ENCODE measurements at places on chromosomes 1 and 21. TPM values are rescaled to one million over a fixed set of nuclear protein-coding genes. Genes with fewer than 3 reads are reported as not detected.

GRCh38 chr1:70286453-70286852, 65.3 kb downstream of the SRSF11 start:
- no peaks in the 10 kb centered on the region for H3K27me3 ChIP-seq
- H3K4me1 ChIP-seq, result no peaks in the 10 kb centered on the region
- H3K36me3 ChIP-seq, result peaks cover 44% of the 10 kb centered on the region
- no peak for DNase-seq

GRCh38 chr1:67956116-67956515, 94.3 kb downstream of the DIRAS3 start:
- no peak overlapping the region for H3K4me3 ChIP-seq
- peaks cover 7% of the 10 kb centered on the region for H3K4me1 ChIP-seq
- no peaks in the 10 kb centered on the region for H3K27me3 ChIP-seq

GRCh38 chr1:214044438-214045214, 56.9 kb downstream of the PROX1 start:
- no peak overlapping the region for H3K4me3 ChIP-seq
- DNase-seq, result no peak
- H3K27ac ChIP-seq, result no peak overlapping the region
- no peaks in the 10 kb centered on the region for H3K36me3 ChIP-seq

- no peak for DNase-seq
- H3K27me3 ChIP-seq, result no peaks in the 10 kb centered on the region
- no peak overlapping the region for H3K27ac ChIP-seq
- no peaks in the 10 kb centered on the region for H3K36me3 ChIP-seq
Measured at GRCh38 chr21:37765221-37765900, 150.9 kb downstream of the KCNJ6 start.

GRCh38 chr1:205523891-205524793, 19.7 kb downstream of the CDK18 start:
- H3K27me3 ChIP-seq, result no peaks in the 10 kb centered on the region
- H3K4me1 ChIP-seq, result peaks cover 6% of the 10 kb centered on the region
- peaks cover 15% of the 10 kb centered on the region for H3K36me3 ChIP-seq
- DNase-seq, result peak; percentile 73
- H3K4me3 ChIP-seq, result no peak overlapping the region

- H3K36me3 ChIP-seq, result peaks cover 34% of the 10 kb centered on the region
- H3K27ac ChIP-seq, result no peak overlapping the region
- DNase-seq, result no peak
- H3K4me3 ChIP-seq, result peak overlapping the region; percentile 11
Measured at GRCh38 chr1:43976890-43977289, 2.1 kb upstream of the B4GALT2 start.

- peaks cover 99% of the 10 kb centered on the region for H3K36me3 ChIP-seq
- no peak overlapping the region for H3K4me3 ChIP-seq
- DNase-seq, result no peak
- no peaks in the 10 kb centered on the region for H3K27me3 ChIP-seq
Measured at GRCh38 chr1:155954645-155955044, 13.2 kb downstream of the RXFP4 start.

DNA sequence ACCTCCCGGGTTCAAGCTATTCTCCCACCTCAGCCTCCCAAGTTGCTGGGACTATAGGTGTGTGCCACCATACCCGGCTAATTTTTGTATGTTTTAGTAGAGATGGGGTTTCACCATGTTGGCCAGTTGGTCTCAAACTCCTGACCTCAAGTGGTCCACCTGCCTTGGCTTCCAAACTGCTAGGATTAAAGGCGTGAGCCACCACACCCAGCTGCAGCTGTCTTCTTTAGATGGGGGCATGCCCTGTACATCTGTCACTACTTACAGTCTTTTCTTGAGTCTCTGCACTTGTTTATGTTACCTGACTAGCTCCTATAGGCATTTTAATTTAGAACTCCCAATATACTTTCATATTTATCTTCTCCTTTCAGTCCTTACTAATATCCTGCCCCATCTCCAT, 64.2 kb downstream of the SELENOF start:
- no peak overlapping the region for H3K4me3 ChIP-seq
- DNase-seq, result no peak
- H3K27me3 ChIP-seq, result no peaks in the 10 kb centered on the region

DNA sequence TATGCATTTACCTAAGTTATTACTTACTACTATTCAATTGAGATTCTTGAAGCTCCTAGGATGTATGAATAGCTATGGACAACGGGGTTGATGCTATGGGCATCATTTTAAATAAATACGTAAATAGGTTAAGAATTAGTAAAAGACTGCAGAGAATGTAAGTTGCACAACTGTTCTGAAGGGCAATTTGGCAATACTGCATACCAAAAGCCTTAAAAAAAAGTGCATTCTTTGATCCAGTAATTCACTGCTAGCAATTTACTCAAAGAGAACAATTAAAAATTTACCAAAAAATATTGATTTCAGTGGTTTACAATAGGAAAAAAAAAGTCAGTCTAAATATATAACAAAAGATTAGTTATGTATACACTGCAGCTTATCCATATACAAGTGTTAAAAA, 3.5 kb downstream of the ARPC5 start:
- H3K4me3 ChIP-seq, result peak overlapping the region; percentile 85
- peaks cover 47% of the 10 kb centered on the region for H3K36me3 ChIP-seq
- H3K27me3 ChIP-seq, result no peaks in the 10 kb centered on the region
- H3K27ac ChIP-seq, result peak overlapping the region; percentile 50
- H3K4me1 ChIP-seq, result peaks cover 78% of the 10 kb centered on the region

The OR10Z1 gene
- not detected for total RNA-seq

DNA sequence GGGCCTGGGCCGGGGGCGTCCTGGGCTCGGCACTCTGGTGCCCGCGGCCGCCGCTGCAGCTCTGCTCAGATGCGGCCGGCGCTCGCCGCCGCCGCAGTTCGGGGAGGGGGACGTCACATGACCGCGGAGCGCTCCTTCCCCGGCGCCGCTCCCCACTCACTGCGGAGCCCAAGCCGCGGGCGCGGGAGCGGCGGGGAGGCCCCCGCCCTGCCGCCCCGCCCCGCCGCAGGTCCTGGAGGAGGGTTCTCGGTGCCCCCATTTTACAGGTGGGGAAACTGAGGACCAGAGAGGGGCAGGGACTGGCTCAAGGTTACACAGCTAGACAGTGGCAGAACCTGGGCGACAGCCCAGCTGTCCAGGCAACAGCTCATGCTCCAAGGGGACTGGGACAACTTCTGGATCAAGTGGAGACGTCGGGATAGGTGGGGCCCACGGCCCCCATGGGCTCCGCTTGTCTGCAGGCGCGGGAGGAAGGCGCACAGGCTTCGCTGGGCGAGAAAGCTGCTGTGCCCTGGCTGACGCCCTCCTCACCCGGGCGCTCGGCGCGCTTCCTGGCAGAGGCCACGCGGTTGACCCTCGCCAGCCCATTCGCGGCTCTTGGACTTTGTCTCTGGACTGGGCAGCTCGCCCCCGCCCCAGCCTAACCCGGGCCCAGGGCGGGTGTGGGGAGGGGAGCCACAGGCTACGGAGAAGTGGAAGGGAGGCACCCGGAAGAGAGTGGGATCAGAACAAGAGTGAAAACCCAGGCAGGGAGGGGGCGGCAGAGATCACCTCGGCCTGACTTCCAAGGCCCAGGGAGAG, at the start of gene RAP1GAP:
RAP1GAP (minus strand) TSS at position 100 of the 801 bp plus-strand sequence. CDS start 49,325 bp downstream, outside the sequence.
- peak within 1 kb of the TSS; percentile 46 for H3K4me3 ChIP-seq
- H3K4me1 ChIP-seq, result peaks cover 50% of the 10 kb centered on the region
- DNase-seq, result peak; percentile 63
- peaks cover 50% of the 10 kb centered on the region for H3K27me3 ChIP-seq
- H3K36me3 ChIP-seq, result no peaks in the 10 kb centered on the region
- no peak within 1 kb of the TSS for H3K27ac ChIP-seq

GRCh38 chr1:236168716-236169429, 26.5 kb downstream of the GPR137B start:
- peak; percentile 80 for DNase-seq
- no peak overlapping the region for H3K27ac ChIP-seq
- H3K36me3 ChIP-seq, result no peaks in the 10 kb centered on the region
- no peaks in the 10 kb centered on the region for H3K27me3 ChIP-seq
- peaks cover 8% of the 10 kb centered on the region for H3K4me1 ChIP-seq

The GABRD gene
- total RNA-seq, result 2.7 TPM

DNA sequence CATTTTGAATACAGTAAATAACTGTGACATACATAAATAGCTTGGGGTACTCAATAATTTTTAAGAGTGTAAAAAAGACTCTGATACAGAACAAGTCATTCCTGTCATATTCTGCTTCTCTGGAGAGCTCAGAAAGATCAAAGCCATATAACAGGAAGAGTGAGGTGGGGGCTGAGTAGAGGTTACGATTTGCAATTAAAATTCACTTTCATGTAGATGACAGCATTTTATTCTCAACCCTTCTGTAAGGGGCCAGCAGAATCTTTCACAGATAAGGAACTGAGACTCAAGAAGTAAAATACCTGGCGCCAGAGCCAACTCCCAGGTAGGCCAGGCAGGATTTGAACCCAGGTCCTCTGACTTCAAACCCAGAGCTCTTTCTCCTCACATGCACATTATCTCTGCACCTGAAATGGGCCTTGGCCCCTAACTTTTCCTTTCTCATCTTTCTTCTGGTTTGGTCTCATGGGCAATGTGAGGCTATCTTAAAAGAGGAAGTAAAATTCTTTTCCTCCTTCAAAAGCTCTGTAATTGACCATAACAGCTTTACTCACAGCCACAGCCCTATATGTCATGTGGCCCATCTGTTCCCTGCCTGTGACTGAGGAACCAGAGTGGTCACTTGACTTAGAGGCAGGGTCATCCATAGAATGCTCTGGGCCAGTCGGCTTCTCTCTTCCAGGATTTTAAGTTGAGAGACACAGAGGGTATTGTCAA, 80.9 kb upstream of the SYT6 start:
- H3K4me1 ChIP-seq, result no peaks in the 10 kb centered on the region
- no peak for DNase-seq
- H3K4me3 ChIP-seq, result no peak overlapping the region

- peaks cover 6% of the 10 kb centered on the region for H3K36me3 ChIP-seq
- no peaks in the 10 kb centered on the region for H3K27me3 ChIP-seq
- DNase-seq, result no peak
- H3K27ac ChIP-seq, result no peak overlapping the region
- H3K4me1 ChIP-seq, result no peaks in the 10 kb centered on the region
- no peak overlapping the region for H3K4me3 ChIP-seq
Measured at GRCh38 chr1:198320759-198321158, 164.0 kb downstream of the NEK7 start.

The NHLH1 gene
- total RNA-seq, result 0.15 TPM

DNA sequence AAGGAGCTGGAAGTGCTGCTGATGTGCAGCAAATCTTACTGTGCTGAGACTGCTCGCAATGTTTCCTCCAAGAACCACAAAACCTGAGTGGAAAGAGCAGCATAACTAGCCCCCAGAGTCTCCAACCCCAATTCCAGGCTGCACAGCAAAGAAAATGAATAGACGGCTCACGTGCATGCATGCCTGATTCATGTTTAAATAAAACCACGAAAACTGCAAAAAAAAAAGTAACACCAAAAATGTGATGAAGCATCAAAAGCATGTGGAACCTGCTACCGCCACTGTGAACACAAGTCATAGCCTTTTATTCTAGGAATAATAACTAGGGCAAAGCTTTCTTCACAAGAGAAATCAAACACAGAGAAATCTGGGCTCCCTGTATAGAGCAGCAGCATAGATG, 9.6 kb upstream of the TRNP1 start:
- H3K36me3 ChIP-seq, result no peaks in the 10 kb centered on the region
- peaks cover 4% of the 10 kb centered on the region for H3K27me3 ChIP-seq
- no peak for DNase-seq

The PPP1R8 gene
- 31.3 TPM for total RNA-seq

DNA sequence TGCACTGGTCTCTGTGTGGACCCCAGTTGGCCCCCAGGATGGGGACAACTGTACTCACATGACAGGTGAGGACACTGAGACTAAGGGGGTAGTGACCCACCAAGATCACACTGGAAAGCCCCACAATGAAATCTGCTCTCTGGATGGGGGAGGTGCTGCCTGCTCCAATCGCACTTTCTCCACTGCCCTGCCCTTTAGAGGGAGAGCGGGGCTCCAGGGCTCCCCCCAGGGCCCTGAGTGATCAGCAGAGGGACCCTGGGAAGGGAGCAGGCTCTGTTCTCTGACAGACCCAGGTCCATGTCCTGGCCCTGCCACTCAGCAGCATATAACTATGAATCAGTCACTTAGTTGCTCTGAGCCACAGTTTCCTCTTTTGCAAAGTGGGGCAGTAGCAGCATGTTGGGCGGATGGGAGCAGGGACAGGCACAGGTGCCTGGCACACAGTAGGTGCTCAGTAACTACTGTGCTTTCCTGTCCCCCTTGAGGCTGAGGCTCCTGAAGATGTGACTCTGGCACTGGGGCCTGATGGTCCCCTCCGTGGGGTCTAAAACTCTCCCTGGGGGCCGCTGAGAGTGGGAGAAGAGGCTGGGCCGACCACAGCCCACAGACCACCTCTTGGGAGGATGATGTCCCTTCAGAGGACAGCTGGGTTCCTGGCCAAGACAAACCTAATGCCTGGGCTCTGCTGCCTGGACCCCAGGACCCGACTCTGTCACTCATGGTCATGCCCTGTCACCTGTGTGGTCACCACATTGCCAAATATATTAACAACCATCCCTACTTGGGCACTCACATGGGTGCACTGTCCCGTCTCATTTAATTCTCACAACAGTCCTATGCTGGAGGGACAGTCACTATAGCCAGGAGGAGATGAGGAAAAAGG, 222.7 kb downstream of the PTPRU start:
- peaks cover 12% of the 10 kb centered on the region for H3K27me3 ChIP-seq
- no peak overlapping the region for H3K27ac ChIP-seq
- H3K4me3 ChIP-seq, result no peak overlapping the region

The WNT3A gene
- 6.0 TPM for total RNA-seq

The MACF1 gene
- 506 TPM for total RNA-seq

The CD48 gene
- 26.3 TPM for total RNA-seq

The KCNA3 gene
- total RNA-seq, result 19.4 TPM

The KRTAP13-2 gene
- not detected for total RNA-seq

The MPL gene
- total RNA-seq, result 0.65 TPM

- H3K4me1 ChIP-seq, result peaks cover 40% of the 10 kb centered on the region
- no peaks in the 10 kb centered on the region for H3K27me3 ChIP-seq
- DNase-seq, result peak; percentile 68
- peak overlapping the region; percentile 86 for H3K27ac ChIP-seq
- H3K4me3 ChIP-seq, result no peak overlapping the region
Measured at GRCh38 chr1:6358757-6359201, 34.8 kb downstream of the ACOT7 start.

DNA sequence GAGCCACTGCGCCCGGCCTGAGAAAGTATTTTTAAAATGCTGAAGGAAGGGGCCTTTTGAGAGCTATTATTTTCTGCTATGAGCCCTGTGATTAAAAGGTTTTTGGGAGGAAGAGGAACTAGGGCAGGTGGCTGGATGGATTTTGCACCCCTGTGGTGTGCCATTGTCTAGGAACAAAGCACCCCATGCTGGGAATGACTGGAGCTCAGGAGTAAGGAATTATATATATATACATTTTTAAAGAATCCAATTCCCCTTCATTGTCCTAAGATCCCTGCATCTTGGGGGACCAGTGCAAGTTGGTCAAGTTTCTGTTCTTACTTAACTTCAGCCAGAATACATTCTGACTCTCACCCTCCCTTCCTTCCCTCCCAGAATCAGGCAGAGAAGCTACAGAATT, 91.6 kb downstream of the ZNF648 start:
- H3K27me3 ChIP-seq, result no peaks in the 10 kb centered on the region
- H3K4me1 ChIP-seq, result no peaks in the 10 kb centered on the region
- no peak for DNase-seq
- no peak overlapping the region for H3K27ac ChIP-seq
- no peak overlapping the region for H3K4me3 ChIP-seq
- H3K36me3 ChIP-seq, result no peaks in the 10 kb centered on the region

- no peaks in the 10 kb centered on the region for H3K27me3 ChIP-seq
- DNase-seq, result no peak
- no peaks in the 10 kb centered on the region for H3K36me3 ChIP-seq
- H3K4me3 ChIP-seq, result no peak overlapping the region
- H3K27ac ChIP-seq, result peak overlapping the region; percentile 59
Measured at GRCh38 chr1:39153684-39154083, 50.8 kb upstream of the MACF1 start.
